ENCODE measurements at places on chromosomes 16 and 17.

DNA sequence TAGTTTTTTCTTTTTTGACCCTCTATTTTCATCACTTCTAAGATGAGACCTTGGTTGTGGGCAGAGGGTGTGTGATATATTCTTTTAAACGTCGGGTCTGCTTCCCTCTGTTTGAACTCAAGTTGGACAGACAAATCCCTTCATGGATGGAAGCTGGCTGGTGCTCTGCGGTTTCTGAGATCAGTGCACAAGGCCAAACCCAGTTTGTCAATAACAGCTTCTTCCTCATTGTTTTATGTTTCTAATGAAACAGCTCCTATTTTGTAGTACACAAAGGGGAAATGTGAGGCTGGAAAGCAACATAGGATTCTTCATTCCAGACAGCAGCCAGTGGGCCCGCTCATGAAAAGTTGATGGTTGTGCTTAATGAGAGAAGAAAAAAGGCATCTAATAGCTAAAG, 159.6 kb downstream of the PRKCA start:
- no peak for DNase-seq
- H3K4me3 ChIP-seq: no peak overlapping the region
- H3K36me3 ChIP-seq: peaks cover 15% of the 10 kb centered on the region
- peaks cover 62% of the 10 kb centered on the region for H3K4me1 ChIP-seq
- H3K27me3 ChIP-seq: no peaks in the 10 kb centered on the region
- H3K27ac ChIP-seq: no peak overlapping the region

- no peak overlapping the region for H3K27ac ChIP-seq
- no peaks in the 10 kb centered on the region for H3K4me1 ChIP-seq
- no peak for DNase-seq
- H3K36me3 ChIP-seq: no peaks in the 10 kb centered on the region
These were observed 465.9 kb upstream of the ERCC4 start for GRCh38 chr16:13453938-13454553.

- no peaks in the 10 kb centered on the region for H3K27me3 ChIP-seq
- peaks cover 56% of the 10 kb centered on the region for H3K4me1 ChIP-seq
- peak overlapping the region; percentile 100 for H3K4me3 ChIP-seq
- peak overlapping the region; percentile 98 for H3K27ac ChIP-seq
- peaks cover 9% of the 10 kb centered on the region for H3K36me3 ChIP-seq
- no peak for DNase-seq
These were observed 873 bp downstream of the PSME3IP1 start for GRCh38 chr16:57184887-57185445.

GRCh38 chr17:29713626-29714025, 90.9 kb upstream of the CORO6 start:
- no peak for DNase-seq
- peaks cover 92% of the 10 kb centered on the region for H3K4me1 ChIP-seq
- peak overlapping the region; percentile 83 for H3K27ac ChIP-seq
- H3K27me3 ChIP-seq: no peaks in the 10 kb centered on the region

DNA sequence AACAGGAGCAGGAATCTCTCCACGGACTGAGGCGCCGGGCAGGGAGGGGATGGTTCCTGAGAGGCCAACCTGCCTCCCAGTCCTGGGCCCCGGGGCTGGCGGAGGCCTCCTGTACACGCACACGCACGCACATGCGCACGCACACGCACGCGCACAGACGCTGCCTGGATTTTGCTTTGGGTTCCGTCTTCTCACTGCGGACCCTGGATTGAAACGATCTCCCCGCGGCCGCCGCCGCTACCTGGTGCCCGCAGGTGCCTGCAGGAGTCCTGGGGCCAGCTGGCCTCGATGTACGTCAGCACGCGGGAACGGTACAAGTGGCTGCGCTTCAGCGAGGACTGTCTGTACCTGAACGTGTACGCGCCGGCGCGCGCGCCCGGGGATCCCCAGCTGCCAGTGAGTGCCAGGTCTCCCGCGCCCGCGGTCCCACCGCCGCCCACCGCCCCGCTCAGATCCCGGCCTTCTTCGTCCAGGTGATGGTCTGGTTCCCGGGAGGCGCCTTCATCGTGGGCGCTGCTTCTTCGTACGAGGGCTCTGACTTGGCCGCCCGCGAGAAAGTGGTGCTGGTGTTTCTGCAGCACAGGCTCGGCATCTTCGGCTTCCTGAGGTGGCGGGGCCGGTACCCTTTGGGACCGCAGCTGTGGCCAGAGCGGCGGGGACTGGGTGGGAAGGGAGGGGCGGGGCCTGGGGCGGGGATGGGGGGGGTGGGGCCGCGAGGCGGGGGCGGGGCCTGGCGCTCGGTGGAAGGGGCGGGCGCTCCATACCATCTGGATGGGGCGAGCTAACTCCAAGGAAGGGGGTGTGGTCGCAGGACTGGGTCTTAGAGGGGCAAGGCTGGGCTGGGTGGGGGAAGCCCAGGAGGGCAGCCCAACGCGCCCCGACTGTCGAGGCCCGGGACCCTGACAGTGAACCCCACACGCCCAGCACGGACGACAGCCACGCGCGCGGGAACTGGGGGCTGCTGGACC, 12.3 kb downstream of the CES4A start:
- no peaks in the 10 kb centered on the region for H3K27me3 ChIP-seq
- H3K4me1 ChIP-seq: peaks cover 19% of the 10 kb centered on the region
- H3K4me3 ChIP-seq: peak overlapping the region; percentile 86
- no peaks in the 10 kb centered on the region for H3K36me3 ChIP-seq
- H3K27ac ChIP-seq: peak overlapping the region; percentile 92

- DNase-seq: no peak
- H3K4me1 ChIP-seq: no peaks in the 10 kb centered on the region
- no peak overlapping the region for H3K4me3 ChIP-seq
- H3K36me3 ChIP-seq: no peaks in the 10 kb centered on the region
- H3K27me3 ChIP-seq: no peaks in the 10 kb centered on the region
These were observed 338.7 kb downstream of the GRIN2A start for GRCh38 chr16:9843424-9844018.

GRCh38 chr17:43471585-43472160, 12.1 kb upstream of the DHX8 start:
- H3K36me3 ChIP-seq: no peaks in the 10 kb centered on the region
- H3K27ac ChIP-seq: no peak overlapping the region
- peaks cover 2% of the 10 kb centered on the region for H3K27me3 ChIP-seq
- H3K4me1 ChIP-seq: no peaks in the 10 kb centered on the region
- DNase-seq: no peak
- H3K4me3 ChIP-seq: no peak overlapping the region

DNA sequence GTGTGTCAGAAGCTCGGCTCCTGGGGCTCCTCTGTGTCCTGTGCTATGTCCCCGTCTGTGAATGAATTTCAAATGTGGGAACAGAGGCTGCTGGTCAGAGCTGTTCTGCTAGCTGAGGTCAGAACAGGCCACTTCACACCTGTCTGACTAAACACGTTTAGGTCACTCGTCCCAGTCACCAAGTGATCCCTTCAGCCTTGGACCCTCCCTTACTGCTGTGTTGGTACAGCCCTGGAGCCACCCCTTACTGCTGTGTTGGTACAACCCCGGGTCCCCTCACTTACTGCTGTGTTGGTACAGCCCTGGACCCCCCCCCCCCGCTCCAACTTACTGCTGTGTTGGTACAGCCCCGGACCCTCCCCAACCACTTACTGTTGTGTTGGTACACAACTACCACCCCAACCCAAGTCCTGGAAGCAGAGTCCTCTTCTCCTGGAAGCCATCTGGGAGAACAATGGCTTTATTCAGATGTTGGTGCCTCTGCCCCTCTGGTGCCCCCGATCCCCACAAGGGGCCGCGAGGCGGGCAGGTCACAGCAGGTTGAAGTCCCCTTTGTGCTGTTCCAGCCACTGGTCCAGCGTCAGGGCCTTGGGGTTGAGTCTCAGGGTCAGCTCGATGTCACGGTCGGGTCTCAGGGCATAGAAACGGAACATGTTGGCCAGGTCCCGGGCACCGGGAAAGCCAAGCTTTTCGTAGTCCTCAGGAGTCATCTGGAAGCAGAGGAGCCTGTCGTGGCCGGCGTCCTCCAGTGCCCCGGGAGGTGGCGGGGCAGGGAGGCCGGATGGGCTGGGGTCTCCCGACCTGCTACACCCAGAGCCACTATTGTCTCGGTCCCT, 13.0 kb downstream of the NMRAL1 start:
- no peaks in the 10 kb centered on the region for H3K27me3 ChIP-seq
- no peak overlapping the region for H3K4me3 ChIP-seq
- no peak for DNase-seq
- peak overlapping the region; percentile 85 for H3K27ac ChIP-seq

- H3K27me3 ChIP-seq: no peaks in the 10 kb centered on the region
- DNase-seq: no peak
- peaks cover 51% of the 10 kb centered on the region for H3K36me3 ChIP-seq
- H3K27ac ChIP-seq: no peak overlapping the region
- H3K4me1 ChIP-seq: no peaks in the 10 kb centered on the region
- H3K4me3 ChIP-seq: no peak overlapping the region
These were observed 170.4 kb downstream of the IRX3 start for GRCh38 chr16:54116124-54116655.

- no peaks in the 10 kb centered on the region for H3K27me3 ChIP-seq
- no peak for DNase-seq
- peaks cover 68% of the 10 kb centered on the region for H3K4me1 ChIP-seq
- H3K4me3 ChIP-seq: no peak overlapping the region
These were observed 166.1 kb downstream of the PRKCA start for GRCh38 chr17:66468241-66469087.

DNA sequence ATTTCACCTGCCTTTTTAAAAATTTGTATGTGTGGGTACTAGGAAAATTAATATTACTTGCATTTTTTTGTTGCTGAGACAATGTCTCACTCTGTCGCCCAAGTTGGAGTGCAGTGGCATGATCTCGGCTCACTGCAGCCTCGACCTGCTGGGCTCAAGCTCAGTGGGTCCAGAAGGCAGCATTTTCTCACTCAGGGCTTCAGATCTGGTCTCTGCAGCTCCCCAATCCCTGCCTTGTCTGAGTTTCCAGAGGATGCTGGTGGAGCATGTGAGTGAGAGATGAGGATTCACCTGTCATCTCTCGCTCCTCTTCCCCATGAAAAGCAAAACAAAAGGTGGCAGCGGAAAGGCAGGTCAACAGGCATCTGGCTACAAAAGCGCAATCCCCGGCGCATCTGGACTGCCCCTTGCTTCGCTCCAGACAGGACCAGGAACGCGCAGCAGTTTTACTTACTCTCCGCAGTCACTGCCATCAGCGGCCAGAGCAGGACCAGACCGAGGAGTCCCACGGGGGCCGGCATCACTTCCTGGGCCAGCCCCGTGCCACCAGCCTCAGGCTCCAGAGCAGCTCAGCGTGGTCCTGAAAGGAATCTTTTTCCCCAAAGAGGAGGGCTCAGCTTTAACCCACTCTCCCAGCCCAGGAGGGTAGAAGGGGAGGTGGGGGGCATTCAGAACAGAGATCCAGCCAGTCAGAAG, 59.9 kb downstream of the LITAF start:
- H3K4me3 ChIP-seq: no peak overlapping the region
- DNase-seq: no peak
- H3K27me3 ChIP-seq: peaks cover 2% of the 10 kb centered on the region
- no peaks in the 10 kb centered on the region for H3K4me1 ChIP-seq
- no peak overlapping the region for H3K27ac ChIP-seq

- H3K27me3 ChIP-seq: peaks cover 11% of the 10 kb centered on the region
- H3K4me1 ChIP-seq: no peaks in the 10 kb centered on the region
- H3K36me3 ChIP-seq: no peaks in the 10 kb centered on the region
- DNase-seq: no peak
- H3K4me3 ChIP-seq: no peak overlapping the region
These were observed 5.1 kb downstream of the CACNG5 start for GRCh38 chr17:66840061-66840460.

- H3K4me1 ChIP-seq: peaks cover 1% of the 10 kb centered on the region
- no peak for DNase-seq
- no peaks in the 10 kb centered on the region for H3K36me3 ChIP-seq
- no peak overlapping the region for H3K4me3 ChIP-seq
- no peaks in the 10 kb centered on the region for H3K27me3 ChIP-seq
These were observed 8.4 kb downstream of the FBXO47 start for GRCh38 chr17:38958756-38959155.

DNA sequence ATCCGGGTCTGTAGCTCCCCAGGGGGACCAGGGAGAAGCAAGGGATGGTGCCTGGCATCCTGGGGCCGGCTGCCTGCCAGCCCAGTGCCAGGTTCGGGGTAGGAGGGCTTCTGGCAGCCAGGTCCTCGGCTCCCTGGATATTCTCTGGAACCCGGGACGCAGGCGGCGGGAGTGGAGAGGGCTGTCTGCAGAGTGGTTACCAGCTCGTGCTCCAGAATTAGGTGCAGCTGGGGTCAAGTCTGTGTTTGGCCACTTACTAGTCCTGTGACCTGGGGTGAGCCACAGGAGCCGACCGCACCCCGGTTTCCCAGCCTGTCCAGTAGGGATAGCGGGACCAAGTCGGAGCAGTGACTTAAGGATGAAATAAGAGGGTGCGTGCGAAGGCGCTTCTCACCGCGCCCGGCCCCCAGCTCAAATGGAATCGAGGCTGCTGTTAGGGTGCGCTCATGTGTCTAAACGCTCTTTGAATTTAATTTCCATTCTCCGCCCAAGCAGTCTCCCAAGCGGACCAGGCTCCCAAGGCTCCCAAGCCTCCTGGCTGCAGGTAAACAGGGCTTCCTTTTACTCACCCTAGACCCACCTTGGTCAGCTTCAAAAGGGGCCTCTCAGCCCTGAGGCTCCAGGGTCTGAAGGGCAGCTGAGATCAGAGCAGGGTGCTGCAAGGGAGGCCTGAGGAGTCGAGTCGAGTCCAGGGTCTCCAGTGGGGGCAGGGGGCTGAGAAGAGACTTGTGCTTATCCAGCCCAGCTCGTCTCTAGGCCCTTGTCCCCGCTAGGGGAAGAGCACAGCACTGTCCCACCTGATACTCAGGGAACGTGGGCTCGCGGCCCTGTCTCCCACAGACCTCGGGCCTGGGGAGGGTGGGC, 28.3 kb upstream of the ZNF469 start:
- no peak for DNase-seq
- no peaks in the 10 kb centered on the region for H3K4me1 ChIP-seq
- no peak overlapping the region for H3K27ac ChIP-seq
- H3K36me3 ChIP-seq: no peaks in the 10 kb centered on the region
- H3K27me3 ChIP-seq: no peaks in the 10 kb centered on the region

GRCh38 chr17:42617956-42618431, 8.5 kb downstream of the TUBG1 start:
- no peaks in the 10 kb centered on the region for H3K27me3 ChIP-seq
- H3K27ac ChIP-seq: no peak overlapping the region
- no peak overlapping the region for H3K4me3 ChIP-seq
- H3K4me1 ChIP-seq: no peaks in the 10 kb centered on the region

DNA sequence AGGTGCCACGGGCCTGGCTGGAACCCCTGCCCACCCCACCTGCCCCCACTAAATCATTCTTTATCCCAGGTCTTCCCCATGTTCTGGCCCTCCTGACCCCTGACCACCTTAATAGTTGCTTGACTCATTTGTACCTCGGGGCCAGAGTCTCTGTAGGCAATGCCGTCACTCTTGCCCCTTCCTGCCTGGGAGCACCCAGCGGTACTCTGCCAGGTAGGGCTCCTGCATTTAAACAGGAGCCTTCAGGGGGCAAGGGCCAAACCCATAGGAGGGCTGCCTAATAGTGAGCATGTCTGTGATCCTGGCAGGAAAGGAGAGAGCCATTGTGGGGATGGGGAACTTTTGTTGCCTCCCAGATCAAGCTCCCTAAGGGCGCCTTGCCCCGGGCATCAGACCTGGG, 8.8 kb upstream of the ITGA3 start:
- no peak for DNase-seq
- H3K36me3 ChIP-seq: no peaks in the 10 kb centered on the region
- H3K27me3 ChIP-seq: peaks cover 12% of the 10 kb centered on the region
- H3K27ac ChIP-seq: peak overlapping the region; percentile 79
- H3K4me3 ChIP-seq: no peak overlapping the region
- H3K4me1 ChIP-seq: no peaks in the 10 kb centered on the region
